ENCODE measurements at places on chromosomes 7 and 10.
A peak's percentile ranks its signal among the peaks of the same experiment; 100 is the strongest.

- no peak for DNase-seq
Observed at GRCh38 chr7:134669388-134669787, 22.7 kb downstream of the BPGM start.

GRCh38 chr10:9992661-9993060 is 1025.0 kb upstream of the CELF2 start:
- DNase-seq = no peak

- DNase-seq = no peak
Observed at GRCh38 chr7:46197785-46198540, 276.9 kb upstream of the IGFBP3 start.

GRCh38 chr7:27112955-27113949 is 10.8 kb upstream of the HOXA2 start:
- no peak for DNase-seq

GRCh38 chr7:8125680-8126444 is 136.1 kb downstream of the ICA1 start:
- DNase-seq = peak; percentile 65

GRCh38 chr7:117203205-117203604 is 119.7 kb downstream of the WNT2 start:
- DNase-seq = no peak

DNA sequence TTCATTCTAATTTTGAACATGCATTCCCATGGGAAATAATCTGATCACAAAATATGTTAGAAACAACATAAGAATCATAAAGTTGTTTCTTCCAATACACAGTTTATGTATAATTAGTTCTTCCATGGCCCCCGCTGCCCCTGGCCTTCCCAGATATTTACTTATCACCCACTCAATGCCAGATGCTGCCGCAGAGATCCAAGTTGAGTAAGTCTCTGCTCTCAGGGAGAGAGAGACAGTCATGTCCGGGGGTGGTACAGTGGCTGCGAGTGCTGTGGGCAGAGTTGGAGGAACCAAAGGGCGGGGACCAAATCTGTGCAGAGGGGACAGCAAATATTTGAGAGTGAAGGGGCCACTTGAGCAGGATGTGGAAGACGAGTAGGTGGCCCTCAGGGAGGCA is 37.1 kb downstream of the COL26A1 start:
- no peak for DNase-seq

DNA sequence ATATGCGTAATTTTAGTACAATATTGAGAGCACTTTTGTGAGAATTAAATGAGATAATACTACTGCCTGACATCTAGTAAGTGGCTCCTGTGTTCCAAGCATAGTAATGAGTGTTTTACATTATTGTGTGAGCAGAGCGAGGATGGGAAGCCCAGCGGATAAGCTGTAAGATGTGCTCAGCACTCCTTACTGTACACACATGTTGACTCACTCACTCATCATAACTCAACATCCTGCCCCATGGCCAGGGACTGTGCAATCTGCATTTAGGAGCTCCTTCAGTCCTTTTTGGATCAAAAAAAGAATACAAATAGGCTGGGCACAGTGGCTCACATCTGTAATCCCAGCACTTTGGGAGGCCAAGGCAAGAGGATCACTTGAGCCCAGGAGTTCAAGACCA is 72.9 kb upstream of the NEBL start:
- DNase-seq = no peak

DNA sequence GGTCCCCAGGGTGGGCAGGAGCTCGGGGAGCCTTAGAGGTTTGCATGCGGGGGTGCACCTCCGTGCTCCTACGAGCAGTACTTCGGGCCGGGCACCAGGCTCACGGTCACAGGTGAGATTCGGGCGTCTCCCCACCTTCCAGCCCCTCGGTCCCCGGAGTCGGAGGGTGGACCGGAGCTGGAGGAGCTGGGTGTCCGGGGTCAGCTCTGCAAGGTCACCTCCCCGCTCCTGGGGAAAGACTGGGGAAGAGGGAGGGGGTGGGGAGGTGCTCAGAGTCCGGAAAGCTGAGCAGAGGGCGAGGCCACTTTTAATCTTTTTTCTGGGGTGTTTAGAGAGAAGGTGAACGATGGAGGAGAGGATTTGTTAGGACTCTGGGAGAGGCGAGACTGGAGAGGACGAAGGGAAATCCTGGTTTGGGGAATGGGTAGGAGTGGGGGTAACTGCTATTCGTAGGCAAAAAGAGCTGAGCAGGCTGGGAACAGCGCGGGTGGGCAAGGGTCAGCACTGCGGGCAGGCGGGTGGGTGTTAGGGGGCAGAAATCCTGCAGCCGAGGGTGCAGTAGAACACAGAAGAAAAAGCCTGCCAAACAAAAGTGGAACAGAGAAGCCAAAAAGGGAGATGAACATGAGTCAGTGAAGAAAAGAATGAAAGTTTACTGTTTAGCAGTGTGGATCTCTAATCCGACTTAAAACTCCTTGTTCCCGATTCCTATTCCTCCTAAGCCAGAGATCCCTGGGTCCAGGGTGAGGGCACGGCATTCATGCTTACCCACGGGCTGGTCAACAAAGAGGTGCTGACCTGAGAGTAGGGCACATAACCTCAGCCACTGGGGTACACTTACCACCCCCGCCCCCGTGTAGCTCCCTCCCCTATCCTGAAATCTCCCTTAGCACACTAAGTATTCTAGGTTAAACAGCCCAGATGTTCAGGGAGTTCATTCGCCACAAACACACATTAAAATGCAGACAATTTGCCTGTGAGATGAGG is 26.9 kb downstream of the PRSS2 start:
- peak; percentile 20 for DNase-seq

DNA sequence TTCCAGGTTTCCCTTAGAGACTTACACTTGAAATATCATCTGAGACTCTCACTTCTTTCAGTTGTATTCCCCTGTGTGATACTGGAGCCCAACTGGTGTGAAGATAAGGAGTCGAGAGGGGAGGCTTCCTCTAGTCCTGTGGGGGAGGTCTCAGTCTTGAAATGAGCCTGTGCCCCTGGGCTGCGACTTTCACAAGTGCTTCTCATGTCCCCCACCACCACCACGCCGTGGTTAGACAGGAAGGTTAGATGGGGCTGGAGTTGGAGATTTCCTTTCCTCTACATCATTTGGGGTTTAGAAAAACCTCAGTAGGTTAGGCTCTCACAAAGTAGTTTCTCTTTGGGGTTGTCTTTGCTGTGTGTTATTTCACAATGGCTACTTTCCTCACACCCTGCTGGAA is 25.6 kb upstream of the MKX start:
- no peak for DNase-seq

- DNase-seq = no peak
Observed at GRCh38 chr7:50865450-50865849, 82.8 kb upstream of the GRB10 start.

GRCh38 chr7:79421751-79422150 is 31.7 kb downstream of the MAGI2 start:
- DNase-seq = no peak

DNA sequence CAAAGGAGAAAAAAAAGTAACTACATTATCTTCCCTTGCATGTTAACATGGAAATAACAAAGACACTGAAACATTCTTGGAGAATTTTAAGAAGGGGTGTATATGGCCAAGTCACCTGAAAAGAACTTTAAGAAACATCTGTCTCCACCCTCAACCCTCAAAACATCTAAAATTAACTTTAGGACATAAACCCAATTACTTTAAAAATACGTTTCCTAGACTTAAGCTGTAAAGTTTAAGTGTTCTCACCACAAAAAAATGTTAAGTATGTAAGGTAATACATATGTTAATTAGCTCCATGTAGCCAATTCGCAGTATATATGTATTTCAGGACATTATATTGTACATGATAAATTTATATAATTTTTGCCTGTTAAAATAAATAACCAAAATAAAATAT is 71.1 kb upstream of the GLCCI1 start:
- no peak for DNase-seq

DNA sequence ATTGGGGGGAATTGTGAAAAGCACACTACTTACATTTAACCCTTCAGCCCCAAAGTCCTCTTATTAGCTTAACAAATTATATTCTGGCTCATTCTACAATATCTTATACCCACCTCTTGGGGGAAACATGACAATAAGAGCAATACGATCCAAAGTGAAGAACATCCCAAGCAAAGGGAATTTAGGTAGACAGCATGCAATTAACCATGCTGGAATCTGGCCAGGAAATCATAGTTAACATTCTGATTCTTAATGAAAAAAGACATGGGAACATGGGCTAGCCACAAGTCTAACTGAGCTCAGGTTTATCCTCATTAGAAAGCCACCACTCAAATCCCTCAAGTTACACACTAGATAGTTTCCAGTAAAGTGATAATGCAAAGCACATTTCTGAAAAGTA is 241.9 kb upstream of the SLC26A5 start:
- no peak for DNase-seq

GRCh38 chr10:80760914-80761371 is 223.2 kb downstream of the SH2D4B start:
- DNase-seq = no peak

DNA sequence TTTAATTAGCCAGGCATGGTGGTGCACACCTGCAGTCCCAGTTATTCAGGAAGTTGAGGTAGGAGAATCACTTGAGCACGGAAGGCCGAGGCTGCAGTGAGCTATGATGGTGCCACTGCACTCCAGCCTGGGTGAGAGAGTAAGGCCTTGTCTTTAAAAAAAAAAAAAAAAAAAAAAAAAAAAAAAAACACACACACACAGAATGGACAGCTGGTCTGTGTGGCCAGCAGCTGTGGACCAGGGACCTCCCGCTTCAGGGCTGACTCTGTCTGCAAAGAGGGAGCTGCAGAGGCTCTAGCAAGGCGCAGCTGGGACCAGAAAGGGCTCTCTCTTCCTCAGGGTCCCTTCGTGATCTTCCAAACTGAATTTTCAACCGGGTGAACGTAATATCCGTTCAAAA is 53.6 kb upstream of the DNAAF5 start:
- no peak for DNase-seq

DNA sequence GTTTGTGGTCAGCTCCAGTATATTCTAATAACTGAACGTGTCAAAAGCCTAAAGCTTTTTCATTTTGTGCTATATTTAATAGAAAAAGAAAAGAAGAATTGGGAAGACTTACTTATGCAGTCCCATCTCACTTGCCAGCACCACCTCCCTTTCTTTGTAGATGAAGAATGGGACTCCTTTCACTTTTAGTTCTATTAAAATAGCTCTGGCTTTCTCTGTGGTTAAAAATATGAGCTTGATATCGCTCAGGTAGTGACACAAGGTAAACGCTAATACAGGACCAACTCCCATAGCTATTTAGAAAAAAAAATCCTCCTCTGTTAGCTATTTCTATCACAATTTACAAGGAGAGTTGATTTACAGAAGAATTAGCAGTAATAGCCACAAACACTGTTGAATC is 176.8 kb downstream of the PDE1C start:
- DNase-seq = no peak

- DNase-seq = no peak
Observed at GRCh38 chr7:17357952-17358351, 59.5 kb downstream of the AHR start.

DNA sequence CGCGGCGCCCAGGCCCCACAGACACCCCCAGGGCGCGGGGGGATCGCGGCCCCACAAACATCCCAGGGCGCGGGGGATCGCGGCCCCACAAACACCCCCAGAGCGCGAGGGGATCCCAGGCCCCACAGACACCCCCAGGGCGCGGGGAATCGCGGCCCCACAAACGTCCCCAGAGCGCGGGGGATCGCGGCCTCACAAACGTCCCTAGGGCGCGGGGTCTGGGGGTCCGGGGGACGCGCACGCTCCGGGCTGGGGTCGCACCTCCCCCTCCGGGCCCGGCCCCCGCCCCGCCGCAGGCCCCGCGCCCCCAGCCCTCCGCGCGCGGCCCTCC is 382 bp downstream of the DIP2C start:
- DNase-seq = no peak

DNA sequence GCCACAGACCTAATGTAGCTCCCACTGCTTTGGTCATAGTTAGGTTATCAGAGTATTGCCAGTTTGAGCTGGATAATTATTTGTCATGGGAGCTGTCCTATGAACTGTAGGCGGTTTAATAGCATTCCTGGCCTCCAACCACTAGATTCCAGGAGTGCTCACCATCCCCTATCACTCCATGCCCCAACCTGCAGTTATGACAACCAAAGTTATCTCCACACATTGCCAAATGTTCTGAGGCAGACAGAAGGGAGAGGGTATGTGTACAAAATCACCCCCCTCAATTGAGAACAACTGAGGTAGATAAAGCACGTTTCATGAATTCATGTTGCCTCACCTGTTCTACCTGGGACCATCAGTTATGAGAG is 119.0 kb upstream of the CACUL1 start:
- no peak for DNase-seq

- DNase-seq = no peak
Observed at GRCh38 chr10:61758433-61758832, 95.7 kb downstream of the CABCOCO1 start.

DNA sequence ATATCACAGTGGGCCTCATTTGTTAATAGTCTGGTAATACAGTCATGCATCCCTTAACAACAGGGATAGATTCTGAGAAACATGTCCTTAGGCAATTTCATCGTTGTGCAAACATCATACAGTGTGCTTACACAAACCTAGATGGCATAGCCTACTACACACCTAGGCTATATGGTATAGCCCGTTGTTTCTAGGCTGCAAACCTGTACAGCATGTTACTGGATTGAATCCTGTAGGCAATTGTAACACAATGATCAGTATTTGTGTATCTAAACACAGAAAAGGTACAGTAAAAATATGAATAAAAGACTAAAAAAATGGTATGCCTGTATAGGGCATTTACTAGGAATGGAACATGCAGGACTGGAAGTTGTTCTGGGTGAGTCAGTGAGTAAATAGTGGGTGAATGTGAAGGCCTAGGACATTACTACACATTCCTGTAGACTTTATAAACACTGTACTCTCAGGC is 12.0 kb upstream of the RHOBTB1 start:
- DNase-seq = no peak

DNA sequence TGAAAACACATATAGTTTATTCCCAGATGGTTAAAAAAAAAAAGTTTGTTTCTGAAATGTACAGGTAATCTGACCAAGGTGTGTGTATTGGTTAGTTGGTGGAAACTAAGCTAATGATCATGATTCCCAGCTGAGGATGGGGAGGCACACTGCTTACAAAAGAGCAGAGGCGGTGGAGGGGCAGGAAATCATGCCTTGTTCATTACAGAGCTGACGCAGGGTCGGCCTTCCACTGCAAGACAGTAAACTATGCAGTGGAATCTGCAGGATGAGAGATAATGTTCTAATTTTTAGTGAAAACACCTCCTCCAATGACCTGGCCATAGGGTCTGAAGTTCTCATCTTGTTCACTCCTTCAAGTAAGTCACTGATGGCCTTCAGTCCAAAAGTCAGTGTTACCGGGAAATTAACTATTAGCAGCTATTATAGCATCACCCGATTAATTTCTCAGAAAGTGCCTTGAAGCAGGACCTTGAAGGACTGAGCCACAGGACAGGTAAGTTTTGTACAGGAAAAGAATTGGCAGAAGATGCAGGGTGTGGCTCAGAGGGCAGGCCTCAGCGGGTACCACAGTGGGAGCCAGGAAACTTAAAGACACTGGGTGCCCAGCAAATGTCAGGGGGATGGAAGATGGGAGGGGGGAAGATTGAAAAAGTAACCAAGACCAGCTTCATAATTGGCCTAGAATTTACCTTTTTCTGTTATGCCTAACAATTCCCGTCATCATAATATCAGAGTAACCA is 36.0 kb downstream of the MYOF start:
- no peak for DNase-seq

Measured in germinal center (tissue), 1 donor.